ENCODE measurements at places on chromosomes 7 and 10.

- DNase-seq = no peak
Measured at GRCh38 chr7:26547156-26547555, 255.5 kb downstream of the SNX10 start.

GRCh38 chr10:105259201-105259600 is 618.1 kb downstream of the SORCS3 start:
- DNase-seq = no peak

DNA sequence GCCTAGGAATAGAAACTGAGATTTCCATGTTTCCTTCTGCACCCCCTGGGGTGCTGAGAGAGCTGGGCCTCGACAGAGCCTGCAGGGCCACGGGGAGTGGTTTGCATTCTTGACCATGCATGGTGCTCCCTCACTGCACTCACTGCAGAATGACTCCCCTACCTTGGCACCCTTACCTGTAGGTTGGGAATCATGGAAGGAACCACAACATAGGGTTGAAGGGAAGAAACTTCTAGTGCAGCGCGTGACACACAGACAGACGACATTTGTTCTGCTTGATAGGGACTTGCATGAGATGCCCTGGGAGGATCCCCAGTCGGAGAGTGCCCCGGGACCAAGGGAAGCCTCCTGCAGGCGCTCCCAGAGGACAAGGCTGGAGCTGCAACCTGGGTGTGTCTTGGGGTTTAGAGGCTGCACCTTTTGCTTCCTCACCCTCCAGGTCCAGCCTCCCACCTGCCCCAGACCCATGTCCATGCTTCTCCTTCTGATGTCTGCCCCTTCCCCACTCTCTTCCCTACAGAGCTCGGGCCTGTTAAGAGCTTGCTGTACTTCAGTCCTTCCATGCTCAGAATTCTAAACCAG is 245.2 kb downstream of the ABCA13 start:
- no peak for DNase-seq

DNA sequence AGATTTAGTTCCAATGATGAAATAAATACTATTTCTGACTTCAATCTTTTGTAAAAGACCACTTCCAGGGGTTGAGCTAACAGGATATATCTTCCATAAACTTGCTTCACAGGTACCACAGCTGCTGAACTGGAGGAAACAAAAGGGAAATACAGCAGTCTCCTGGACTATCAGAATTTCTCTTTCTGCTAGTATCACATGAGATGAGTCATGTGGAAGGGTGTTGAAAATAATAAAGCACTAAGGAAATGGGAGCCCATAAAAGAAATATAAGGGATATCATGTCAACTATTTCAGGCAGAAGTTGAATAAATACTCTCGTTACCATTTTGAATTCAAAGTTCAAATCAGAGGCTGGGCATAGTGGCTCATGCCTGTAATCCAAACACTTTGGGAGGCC is 250.3 kb upstream of the NFE2L3 start:
- DNase-seq = no peak

GRCh38 chr7:92295391-92295790 is 49.6 kb downstream of the ANKIB1 start:
- no peak for DNase-seq

GRCh38 chr7:37915438-37915837 is 1.2 kb downstream of the SFRP4 start:
- no peak for DNase-seq

DNA sequence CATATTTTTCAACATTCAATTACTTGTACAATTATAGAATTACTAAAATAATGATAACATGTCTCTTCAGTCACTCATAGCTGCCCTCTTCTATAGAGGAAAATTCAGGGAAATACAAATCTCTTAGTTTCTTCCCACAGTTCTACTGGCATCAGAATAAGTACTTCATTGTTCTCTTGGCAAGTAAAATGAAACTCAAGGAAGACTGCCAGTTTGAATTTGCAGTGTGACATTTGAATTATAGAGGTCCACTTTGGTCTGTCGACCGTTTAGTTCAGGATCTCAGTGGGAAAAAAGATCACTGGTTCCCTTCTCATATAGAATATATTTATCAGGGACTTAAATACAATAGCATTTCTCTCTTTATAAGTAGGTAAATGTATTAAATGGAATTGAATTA is 114.5 kb downstream of the PON1 start:
- no peak for DNase-seq

- no peak for DNase-seq
Measured at GRCh38 chr10:95525033-95525418, 36.1 kb downstream of the SORBS1 start.

DNA sequence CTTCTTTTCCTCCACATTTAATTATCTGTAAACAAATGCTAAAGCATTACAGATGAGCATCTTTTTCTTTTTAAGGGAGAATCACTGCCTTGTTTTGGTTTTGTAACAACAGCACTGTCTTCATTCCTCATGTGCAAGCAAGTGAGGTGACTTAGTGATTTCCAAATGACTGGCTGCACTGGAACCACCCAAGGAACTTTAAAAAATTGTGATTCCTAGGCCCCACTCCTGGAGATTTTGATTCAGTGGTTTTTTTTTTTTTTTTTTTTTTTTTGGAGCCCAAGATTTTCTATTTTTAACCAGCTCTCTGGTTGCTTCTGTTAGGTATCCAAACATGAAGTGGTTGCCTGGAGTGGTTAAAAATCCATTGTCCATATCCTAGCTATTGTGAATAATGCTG is 176.2 kb downstream of the LRMDA start:
- no peak for DNase-seq

- no peak for DNase-seq
Measured at GRCh38 chr10:24849051-24849450, 103.4 kb downstream of the PRTFDC1 start.

DNA sequence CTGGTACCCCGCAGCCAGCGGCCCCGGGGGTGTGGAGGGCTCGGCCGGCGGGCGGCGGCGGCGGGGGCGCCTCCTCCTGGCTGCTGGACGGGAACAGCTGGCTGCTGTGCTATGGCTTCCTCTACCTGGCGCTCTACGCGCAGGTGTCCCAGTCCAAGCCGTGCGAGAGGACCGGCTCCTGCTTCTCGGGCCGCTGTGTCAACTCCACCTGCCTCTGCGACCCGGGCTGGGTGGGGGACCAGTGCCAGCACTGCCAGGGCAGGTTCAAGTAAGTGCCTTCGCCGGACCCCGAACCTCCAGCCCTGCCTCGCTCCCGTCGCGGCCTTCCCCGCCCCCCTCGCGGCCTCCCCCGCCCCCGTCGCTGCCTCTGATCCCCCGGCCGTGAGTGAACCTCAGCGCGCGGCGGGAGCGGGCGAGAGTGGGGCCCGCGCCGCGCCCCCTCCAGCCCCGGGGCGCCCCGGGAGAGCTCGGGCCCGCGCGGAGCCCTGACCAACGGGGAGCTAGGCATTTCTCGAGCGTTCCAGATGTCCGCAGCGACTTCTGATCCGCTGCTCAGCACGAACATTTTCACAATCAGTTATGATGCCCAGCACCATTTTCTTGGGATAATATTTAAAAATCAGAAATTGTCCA is 727 bp downstream of the ATRNL1 start:
- DNase-seq = no peak

DNA sequence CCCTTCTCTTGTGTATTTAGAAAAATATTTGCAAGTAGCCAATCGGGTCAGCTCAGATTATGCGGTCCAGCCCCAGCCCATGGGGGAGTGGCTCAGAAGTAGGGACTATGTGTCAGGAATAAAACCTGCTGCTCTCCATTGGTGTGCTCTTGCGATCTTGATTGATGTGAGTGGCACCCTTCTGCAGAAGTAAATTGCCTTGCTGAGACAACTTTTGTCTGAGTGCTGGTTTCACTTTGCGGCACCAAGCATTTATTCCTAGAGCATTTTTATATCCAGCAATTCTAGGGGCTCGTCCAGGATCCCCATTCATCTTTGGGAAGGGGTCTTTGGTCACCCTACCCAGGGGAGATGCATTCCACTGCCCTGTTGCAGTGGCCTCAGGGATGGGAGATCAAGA is 26.1 kb upstream of the FAM221A start:
- no peak for DNase-seq

DNA sequence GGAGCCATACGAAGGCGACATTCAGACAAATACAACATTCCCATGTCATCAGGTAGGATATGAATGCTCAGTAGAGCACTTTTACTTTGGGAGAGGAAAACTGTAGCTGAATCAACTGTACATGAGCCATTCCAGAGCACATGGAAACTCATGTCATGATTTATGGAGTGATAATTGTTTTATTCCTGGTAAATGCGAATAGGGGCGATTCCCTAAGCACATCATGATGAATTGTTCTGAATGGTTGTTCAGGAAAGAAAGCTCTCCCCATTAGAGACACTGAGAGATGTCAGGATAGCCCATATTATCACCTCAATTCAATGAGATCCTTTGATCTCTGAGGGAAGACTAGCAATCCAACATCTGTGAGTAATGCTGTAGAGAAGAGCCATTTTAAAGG is 243.6 kb downstream of the FOXP2 start:
- DNase-seq = no peak

DNA sequence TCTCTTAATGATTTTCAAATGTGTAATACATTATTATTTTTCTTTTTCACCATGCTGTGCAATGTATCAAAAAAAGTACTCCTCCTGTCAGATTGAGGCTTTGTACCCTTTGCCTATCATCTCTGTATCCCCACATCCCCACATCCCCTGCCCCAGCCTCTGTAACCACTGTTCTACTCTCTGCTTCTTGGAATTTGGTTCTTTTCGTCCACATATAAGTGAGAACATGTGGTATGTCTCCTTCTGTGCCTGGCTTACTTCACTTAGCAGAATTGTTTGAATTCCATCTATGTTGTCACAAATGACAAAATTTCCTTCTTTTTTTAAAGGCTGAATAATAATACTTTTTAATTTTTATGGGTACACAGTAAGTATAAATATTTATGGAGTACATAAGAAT is 13.8 kb downstream of the TAF3 start:
- no peak for DNase-seq

GRCh38 chr7:108358553-108358952 is 97.7 kb downstream of the NRCAM start:
- DNase-seq = no peak

DNA sequence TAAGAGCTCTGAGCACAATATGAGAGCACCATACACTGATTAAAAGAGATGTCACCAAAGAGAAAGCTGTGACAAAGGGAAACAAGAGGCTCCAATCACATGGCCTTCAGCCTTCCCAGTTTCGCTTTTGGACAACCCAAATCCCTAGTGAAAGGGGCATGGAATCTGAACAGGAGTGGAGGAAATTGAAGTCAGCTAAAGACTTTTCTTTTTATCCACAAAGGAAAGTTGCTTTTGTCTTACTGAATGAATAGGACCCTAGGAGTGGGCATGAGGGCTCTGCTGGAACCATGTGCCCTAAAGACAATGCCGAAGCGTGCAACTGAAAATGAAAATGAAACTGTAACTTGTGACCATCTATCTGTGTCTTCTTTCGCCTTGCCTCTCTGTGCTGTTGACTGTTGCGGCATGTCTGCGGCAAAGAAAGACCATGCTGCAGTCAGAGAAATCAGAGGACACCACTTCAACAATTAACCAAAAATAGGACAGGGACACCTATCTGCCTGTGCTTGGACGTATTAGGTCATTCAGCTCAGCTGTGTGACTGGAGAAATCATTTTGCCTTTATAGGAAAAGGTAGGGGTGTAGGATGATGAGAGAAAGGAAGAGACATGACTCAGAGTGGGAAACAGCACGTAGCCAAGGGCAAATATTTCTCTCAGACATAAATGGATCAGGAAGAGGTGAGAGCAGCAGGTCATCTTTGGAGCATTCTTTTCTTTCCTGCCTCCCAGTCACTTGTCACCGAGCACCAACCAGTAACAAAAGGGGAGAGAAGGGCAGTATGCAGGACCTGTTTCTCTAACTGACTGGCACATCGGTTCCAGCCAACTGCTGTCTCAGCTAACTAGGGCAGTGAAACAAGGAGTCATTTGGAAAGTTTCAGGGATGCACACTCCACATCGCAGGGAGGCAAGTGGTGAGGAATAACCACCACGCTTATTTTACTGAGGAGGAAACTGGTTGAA is 12.3 kb downstream of the CAV2 start:
- DNase-seq = no peak

DNA sequence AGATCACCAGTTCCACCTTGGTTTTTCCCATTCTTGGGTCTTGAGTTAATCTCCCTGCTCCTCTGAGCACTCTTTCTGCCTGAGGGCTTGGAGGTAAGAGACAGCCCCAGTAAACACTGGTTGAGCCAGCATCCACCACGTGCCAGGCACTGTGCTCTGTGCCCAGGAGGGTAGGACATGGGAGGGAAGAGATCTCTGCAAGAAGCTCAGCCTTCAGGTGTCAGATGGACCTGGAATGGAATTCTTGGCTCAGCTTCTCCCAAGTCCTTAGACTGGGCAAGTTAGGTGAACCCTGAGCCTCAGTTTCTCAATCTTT is 2.5 kb downstream of the ZYX start:
- DNase-seq = no peak

DNA sequence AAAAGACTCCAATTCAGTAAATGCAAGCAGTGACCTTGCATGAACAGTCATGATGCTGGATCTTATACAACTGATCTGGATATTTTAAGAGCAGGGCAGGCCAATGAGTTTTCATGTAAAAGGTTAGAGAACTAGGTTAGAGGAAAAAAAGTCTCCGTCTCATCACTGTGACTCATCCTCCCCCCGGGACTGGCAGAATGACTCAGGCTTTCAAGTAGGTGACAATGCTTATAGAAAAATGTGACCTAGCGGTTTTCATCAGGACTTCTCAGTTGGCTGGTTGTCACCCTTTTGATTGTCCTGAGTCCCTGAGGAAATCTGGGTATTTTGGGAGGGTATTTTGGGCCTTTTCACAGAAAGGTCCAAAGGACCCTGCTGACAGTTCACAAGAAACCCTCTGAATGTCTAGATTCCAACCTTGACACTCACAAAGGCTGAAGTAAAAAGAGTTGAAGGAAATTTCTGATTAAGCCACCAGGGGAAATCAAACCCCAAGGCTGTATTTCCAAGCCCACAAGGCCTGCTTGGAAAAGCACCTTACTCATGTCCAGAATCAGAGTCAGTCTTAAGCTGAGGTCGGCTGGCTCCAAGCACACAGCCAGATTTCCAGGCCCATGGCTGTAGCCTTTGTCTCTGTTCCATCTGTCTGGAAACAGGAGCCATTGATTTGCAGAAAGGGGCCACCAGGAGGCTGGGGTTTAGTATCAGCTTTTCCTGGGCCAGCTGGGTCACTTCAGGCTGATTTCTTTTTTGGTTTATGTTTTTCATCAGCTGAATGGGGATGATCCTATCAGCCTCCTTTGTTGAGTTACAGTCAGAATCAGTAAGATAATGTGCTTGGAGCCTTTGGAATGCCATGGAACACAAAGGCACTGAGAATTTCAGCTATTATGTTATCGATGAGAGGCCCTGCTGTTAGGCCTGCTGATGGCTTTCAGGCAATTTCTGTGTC is 226.4 kb upstream of the HABP2 start:
- DNase-seq = no peak

DNA sequence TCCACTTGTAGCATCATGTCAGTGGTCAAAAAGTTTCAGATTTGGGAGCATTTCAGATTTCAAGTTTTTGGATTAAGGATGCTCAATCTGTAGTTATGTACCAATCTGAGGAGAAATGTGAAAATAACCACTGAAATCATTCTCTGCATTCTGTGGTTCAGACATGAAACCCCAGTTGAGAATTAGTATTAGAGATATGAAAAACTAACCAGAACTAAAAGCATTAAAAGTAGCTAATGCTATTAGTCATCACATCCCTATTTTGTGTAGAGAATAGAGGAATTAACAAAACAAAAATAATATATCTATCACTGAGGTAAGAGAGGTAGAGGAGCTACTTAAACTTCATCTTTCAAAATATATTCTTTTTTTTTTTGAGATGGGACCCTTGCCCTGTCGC is 28.0 kb downstream of the MICU1 start:
- no peak for DNase-seq
